ENCODE measurements at places on chromosomes 16 and 17.
A peak's percentile ranks its signal among the peaks of the same experiment; 100 is the strongest.

GRCh38 chr16:87263418-87264052 is 53.7 kb downstream of the C16orf95 start:
- no peak for DNase-seq

GRCh38 chr17:76272541-76273444 is 7.6 kb downstream of the UBALD2 start:
- no peak for DNase-seq

- peak; percentile 31 for DNase-seq
Measured at GRCh38 chr16:10871157-10871991, 5.6 kb upstream of the CIITA start.

DNA sequence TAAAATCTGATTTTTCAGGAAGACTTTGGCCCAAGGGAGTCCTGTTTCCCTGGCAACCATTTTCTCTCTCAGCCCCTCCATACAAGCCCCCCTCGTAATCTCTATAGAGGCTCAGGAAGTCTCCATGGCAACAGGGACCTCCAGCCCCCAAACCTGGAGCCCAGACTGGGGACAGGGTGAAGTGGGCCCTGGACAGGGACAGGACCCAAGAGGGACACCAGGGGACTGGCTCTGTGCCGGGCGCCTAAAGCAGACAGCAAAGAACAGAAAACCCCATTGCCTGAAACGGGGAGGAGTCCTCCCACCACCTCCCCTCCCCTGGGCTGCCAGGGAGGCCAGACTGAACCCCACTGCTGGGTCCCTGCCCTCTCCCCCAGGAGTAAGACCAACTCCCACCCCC is 40.6 kb downstream of the CPNE2 start:
- no peak for DNase-seq

- no peak for DNase-seq
Measured at GRCh38 chr16:28580726-28581315, 16.0 kb downstream of the SULT1A2 start.

- DNase-seq: no peak
Measured at GRCh38 chr16:62711797-62712196, 675.6 kb upstream of the CDH8 start.

DNA sequence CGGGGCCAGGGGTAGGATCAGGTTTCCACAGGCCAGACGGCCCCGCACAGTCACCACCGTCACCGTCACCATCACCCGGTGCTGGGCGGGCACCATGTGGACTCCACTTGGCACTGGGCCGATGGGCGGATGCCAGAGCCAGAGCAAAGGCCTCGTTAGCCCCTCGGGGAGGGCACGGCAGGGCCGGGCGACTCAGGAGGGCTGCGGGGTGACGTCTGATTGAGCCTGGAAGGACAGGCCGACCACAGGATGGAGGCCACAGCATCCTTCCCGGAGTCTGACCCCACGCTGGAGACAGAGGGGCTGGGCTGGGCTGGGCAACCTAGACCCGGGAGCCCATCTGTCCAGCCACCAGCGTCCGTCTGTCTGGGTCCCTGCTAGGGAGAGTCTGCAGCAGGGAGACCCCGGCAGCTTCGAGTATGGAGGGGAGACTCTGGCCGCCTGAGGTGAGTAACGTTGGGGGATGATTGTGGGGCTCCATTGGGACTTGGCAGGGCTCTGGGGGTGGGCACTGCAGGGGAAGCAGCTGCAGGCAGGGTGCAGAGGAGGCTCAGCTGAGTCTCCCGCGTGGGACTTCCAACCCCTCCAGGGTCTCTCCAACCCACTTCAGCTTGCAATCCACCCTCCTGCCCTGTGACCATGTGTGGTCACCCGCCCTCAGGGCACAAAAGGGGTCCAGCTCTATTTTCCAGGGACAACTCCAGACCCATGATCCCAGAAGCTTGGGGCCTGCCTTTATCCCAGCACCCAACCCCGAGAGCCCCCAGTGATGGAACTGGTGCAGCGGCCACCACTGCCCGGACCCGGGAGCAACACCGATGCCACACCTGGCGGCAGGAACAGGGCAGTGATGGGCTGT is 22.6 kb downstream of the SLC25A10 start:
- no peak for DNase-seq

DNA sequence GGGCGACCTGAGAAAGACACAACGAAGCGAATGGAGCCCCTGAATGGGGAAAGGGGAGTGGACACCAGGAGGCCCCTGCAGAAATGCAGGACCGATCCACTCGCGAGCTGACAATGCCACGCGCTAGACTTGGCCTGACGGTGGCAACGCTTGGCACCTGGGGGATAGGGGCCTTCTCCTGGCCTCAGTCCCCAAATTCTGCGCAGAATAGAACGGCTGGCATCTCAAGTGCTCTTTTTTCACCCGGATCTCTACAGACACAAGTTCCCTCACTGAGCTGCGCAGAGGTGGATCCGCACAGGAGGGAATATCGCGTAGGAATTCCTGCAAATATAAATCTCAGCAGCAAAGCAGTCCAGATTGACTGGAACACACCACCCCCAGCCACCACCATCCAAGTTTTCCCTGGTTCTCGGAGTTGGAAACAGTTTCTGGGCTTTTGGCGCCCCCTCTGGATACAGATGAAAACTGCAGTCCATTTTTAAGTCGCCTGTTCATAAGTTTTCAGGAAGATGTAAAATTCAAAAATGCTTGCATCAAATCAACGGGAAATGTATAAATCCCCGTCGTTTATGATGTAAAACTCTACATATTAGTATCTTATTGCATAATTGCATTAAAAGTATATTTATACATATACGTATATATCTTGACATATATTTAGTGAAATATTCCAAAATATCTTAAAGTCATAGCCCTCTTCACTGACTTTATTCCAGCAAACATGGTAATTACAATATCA is 2.3 kb upstream of the SOX9 start:
- no peak for DNase-seq

DNA sequence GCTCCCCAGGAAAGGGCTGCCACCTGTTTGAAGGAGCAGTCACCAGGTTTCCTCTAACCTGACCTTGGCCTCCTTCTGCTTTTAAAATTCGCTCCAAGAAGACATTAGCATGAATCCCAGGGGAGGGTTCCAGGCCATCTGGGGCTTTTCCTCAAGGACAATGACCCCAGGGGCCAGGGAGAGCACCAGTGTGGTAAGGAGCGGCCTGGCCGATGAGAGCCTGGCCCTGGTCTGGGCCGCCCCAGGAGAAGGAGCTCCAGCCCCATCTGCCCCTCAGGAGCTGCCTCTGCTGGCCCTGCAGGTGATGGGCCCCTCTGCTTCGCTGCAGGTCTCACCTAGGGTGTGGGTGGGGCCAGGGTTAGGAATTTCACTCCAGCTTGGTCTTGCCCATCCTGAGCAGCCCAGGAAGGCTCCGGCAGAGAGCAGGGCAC is 209.2 kb upstream of the TNRC6C start:
- DNase-seq: no peak

GRCh38 chr17:57277923-57278604 is 21.7 kb downstream of the MSI2 start:
- DNase-seq: no peak

DNA sequence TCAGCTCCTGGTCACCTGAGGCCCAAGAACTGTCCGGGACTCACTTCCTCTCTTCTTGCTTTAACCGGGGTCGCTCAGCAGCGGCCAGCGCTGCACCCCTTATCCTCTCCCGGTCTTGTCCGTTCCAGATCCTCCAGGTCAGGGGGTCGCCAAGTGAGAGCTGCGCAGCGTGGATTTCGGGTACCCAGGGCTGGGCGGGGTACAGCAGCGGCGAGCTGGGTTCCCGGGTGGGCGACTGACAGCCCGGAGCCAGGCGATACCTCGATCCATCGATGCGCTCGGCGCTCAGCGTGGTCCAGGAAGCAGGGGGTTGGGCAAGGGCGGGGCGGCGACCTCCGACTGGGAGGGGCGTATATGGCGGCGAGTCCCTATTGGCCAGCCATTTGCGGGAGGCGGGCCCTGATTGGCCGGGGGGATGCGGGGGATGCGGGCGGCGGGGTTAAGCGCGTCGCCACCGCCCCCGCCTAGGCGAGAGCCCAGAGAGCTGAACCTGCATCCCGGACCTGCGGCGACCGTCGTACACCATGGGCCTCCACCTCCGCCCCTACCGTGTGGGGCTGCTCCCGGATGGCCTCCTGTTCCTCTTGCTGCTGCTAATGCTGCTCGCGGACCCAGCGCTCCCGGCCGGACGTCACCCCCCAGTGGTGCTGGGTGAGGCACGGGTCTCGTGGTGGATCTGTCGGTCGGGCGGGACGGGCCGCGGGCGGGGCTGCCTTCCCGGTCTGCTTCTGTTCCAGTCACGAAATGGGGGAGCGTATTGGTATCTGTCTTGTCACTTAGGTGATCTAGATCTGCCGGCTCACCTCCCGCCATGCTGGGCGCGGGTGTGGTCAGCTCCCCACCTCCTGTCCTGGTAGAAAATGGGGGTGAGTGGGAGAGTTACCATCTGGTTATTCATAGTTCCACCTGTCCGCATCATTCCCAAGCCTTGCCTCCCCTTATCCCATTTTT is at the start of gene PLA2G15:
Gene PLA2G15, plus strand, starts transcription at position 471 of the 951 bp plus-strand sequence. Its CDS starts 54 bp downstream, at position 525.
- peak; percentile 92 for DNase-seq

GRCh38 chr17:38943607-38944006 is 18.2 kb downstream of the LASP1NB start:
- DNase-seq: no peak

Measured in activated CD4-positive, CD25-positive, alpha-beta regulatory T cell treated with anti-CD3 and anti-CD28 coated beads, Interleukin-2, amount 50 U/mL, for 16 hours (primary cell).